ENCODE measurements at places on chromosomes 4 and X.

GRCh38 chr4:88017516-88018297 is 10.3 kb downstream of the PKD2 start:
- no peak for DNase-seq

GRCh38 chr4:86233090-86233489 is 126.8 kb downstream of the MAPK10 start:
- no peak for DNase-seq

GRCh38 chrX:37946197-37946596 is 60.2 kb upstream of the SYTL5 start:
- DNase-seq = no peak

- no peak for DNase-seq
Observed at GRCh38 chr4:87268411-87268810, 48.0 kb upstream of the KLHL8 start.

DNA sequence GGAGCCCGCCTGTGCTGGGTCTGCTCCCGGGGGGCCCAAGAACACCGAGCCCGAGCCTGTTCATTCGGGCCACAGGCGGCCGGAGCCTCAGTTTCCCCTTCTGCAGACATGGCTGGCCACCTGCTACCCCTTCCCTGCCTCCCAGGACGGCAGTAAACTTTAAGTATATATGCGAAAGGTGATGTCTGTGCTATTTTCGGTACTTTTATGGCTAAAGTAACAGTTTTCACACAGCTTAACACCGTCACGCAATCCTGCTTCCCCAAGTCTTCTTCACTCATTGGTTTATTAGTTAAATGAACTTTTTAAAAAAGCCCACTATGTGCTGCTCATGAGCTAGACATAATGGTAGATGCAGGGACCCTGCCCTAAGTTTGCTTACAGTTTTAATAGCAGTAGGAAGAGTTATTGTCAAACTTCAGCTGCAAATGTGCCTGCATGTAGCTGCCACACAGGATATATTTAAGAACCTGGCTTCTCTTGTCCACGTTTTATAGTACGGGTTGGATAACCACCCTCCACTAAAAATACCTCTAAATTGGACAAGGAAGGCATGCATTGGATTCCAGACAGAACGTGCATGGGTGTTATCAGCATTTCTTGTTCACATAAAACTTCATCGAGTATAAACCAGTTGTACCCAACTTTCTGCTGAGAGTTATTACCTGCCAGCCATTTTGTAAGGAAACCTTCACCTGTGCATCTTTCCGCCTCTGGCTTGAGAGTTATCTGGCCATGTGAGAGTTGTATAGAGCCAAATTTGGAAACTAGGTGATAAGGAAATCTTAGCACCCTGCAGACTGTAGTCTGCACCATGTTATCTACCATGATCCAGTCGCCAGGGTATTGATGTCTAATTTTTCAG is 741 bp downstream of the ANAPC4 start:
- DNase-seq = no peak

Data from activated CD4-positive, alpha-beta T cell treated with anti-CD3 and anti-CD28 coated beads for 4 hours (primary cell).